ENCODE measurements at places on chromosomes 4 and X.
A peak's percentile ranks its signal among the peaks of the same experiment; 100 is the strongest.

- DNase-seq = no peak
Observed at GRCh38 chr4:53461244-53461643, 83.8 kb downstream of the FIP1L1 start.

DNA sequence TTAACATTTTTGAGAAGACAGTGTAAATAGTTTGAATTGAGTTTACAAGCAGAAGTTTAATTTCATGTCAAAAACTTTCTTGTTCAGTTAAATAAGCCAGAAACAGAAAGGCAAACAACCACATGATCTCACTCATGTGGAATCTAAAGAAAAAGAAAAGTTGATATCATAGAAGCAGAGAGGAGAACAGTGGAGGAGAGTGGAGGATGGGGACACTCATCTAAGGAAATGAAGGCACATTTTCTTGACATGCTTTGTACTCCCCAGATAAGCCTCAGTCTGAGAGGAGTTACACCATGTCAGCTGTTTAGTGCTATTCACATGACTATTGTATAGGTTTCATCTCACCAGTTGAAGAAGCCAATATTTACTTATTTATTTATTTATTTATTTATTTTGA, 13.5 kb downstream of the SNCA start:
- no peak for DNase-seq

DNA sequence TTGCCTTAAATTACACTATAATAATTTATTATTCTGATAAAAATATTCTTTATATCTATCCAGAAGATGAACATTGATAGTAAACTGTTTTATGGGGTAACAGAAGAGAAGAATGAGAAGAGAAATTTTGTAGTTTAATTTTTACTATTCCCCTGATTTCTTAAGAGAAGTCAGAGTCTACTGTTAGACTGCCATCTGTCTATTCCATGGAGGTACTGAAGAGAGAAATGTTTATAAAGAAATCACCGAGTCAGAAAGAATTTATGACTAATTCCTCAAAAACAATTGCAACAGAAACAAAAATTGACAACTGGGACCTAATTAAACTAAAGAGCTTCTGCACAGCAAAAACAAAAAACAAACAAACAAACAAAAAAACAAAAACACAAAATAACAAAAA, 149.9 kb downstream of the FGF16 start:
- no peak for DNase-seq

- no peak for DNase-seq
Observed at GRCh38 chrX:96611619-96612362, 72.9 kb upstream of the DIAPH2 start.

DNA sequence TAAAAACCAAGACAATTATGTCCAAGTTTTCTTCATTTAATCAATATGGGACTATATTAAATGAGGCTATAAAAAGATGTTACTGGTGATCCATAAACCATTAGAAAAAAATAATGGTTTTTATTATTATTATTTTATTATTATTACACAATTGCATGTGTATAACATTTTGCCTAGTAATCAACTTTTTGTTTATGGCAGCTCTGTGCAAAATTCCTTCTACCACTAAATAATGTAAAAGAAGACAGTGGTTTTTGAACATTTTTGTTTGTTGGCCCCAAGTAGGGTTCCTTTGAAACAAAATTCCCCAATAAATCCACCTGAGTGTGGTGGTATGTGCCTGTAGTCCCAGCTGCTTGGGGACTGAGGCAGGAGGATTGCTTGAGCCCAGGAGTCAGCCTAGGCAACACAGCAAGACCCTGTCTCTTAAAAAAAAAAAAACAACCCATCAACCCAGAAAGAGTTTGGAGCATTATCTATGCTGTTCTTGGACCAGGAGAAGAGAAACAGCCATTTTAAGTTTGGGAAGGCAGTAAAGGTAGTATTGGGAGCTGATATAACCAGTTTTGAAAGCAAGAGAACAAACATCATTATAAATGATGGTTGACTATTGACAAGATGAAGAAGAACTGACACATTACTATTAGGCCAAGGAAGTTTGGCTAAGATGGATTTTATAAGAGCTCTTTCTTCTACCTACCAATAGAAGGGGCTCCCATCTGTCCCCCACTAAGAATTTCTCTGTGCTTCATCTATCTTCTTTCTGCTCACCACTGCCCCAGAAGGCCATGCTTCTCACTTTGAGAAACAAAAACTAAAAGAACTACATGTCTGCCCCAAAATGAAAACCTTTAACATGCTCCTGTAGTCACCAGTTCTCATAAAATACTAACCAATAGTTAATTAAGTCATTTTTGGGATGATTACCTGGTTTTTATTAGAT, 2.2 kb downstream of the TMEM156 start:
- no peak for DNase-seq

DNA sequence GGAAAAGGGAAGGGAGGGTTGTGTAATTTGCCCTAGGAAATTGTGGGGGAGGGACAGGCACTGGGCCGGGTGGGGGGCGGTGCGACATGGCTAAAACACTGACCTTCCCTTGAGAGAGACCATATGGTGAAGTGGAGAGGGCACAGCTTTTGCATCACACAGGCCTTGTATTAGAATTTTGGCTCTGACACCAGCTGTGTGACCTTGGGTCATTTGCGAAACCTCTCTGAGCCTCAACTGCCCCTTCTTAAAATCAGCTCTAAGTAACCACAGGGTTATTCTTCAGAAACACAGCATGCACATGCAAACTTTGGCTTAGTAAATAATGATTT, 25.8 kb downstream of the PDGFRA start:
- DNase-seq = no peak

- DNase-seq = no peak
Observed at GRCh38 chr4:84151574-84151973, 347.5 kb downstream of the NKX6-1 start.

GRCh38 chr4:145804116-145804515, 124.2 kb downstream of the C4orf51 start:
- DNase-seq = no peak

- no peak for DNase-seq
Observed at GRCh38 chr4:82989575-82990429, 20.8 kb downstream of the LIN54 start.

DNA sequence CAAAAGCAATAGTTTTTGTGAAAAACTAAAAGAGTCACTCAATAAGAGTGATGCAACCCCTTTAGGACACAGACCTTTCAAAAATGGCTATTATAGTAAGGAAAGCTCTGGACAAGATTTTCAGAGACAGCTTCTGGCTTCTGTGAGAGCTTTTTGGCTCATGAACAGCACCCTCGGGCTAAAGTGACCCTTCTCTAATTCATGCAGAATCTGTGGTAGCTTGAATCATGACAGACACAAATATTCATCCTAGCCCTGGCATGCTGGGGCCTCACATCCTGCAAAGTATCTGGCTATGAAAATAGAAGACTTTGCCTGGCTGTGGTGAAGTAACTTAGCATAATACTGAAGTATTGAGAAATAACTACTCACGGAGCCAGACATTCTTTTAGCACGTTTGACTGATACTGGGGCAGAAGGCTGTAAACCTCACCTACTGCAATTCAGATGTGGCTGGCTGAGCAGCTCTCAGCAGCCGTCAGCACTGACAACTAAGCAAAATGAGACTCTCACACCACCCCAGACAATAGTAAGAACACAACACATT, 327.3 kb downstream of the MAPK10 start:
- no peak for DNase-seq

- DNase-seq = no peak
Observed at GRCh38 chr4:41797260-41797659, 48.7 kb upstream of the PHOX2B start.

GRCh38 chrX:16290997-16291396, 123.7 kb downstream of the MAGEB17 start:
- no peak for DNase-seq

DNA sequence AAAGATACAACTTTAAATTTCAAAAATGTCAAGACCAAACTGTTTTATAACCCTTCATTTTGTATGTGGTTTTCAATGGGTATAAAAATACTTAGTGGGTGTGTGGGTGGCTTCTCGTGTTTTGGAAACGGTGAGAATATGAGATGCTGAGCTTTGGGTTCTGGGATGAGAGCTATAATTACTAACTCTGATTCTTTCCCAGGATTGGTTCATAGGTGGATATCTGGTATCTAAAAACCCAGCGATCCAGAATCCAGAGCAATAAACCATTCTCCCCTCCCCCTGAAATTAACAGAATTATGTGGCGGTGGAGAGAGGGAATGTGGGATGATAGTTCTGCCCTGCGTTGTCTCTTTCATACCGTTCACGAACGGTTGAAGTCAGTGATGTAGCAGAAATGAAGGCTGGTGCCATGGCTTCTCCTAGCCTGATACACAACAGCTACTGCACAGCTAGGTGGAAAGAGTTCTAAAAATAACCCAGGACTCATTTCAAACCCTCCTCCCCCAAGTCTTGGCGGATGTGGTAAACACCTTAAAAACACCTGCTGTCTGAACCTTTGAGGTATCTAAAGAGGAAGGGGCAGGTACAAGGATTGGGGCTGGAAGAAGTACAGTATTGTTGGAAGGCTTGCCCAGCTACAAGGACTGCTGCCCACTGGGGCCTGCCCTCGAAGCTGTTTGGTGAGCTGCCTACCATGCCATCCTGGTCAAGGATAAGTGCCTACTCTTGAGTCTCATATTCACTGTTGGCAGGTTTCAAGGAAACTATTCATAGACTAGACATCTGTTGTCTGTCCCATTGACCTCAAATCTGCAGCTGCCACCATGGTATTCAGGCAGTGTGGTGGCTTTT, 44.5 kb downstream of the SEPTIN11 start:
- peak; percentile 50 for DNase-seq

DNA sequence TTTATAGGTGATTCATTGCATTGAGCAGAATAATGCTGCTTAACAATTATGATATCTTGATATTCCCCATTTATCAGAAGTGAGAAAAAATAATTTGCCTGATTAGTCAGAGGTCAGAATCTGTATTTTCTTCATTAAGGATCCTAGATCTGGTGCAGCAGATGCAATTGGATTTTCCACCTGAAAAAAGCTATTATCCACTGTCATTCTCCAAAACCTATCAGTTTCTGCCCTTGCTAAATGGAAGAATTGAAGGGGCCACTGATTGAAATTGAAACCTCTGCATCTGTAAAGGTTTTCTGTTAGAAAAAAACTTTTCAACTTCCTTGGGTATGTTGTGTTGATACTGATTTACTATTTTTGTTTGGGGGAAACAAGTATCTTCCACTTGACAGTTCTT, 636.0 kb upstream of the NDST4 start:
- no peak for DNase-seq

DNA sequence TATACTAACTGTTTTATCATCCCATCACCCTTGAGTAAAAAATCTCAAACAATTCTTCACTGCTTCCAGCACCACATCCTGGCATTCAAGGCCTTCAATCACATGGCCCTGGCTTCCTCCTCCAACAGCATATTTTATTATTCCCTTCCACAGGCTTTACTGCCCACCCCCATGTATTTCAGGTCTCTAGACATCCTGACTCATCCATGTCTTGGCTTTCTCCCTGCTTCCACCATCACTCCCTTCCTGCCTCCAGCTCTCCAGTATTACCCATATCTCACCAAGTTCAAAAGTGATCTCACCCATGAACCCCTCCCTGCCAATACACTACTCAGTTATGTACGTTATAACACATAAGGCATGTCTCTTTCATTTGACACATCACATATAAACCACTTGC, 34.7 kb upstream of the PLAC1 start:
- DNase-seq = no peak

- DNase-seq = no peak
Observed at GRCh38 chr4:85744950-85745349, 270.0 kb downstream of the ARHGAP24 start.

- DNase-seq = peak; percentile 34
Observed at GRCh38 chrX:154019633-154020528, at the start of gene IRAK1. Gene IRAK1, minus strand, starts transcription at chrX:154019902. Its CDS starts 90 bp downstream, at chrX:154019812.

GRCh38 chr4:74715706-74716435, 78.5 kb downstream of the BTC start:
- no peak for DNase-seq
